ENCODE measurements at places on chromosomes 5 and 9.

DNA sequence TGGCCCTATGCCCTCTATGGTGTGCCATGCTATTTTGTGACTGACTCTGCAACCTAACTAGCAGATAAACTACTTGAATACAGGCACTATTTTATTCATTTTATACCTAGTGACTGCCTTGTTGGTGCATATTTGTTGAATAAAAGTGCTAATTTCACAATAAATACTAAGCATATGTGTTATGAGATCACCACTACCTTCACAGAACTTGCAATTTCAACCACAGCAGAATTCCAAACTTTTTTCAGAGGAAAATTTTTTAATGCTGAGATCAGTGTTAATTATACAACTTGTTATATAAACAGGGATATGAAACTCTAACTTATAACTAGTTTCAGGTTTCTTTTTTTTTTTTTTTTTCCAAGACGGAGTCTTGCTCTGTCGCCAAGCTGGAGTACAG, 94.8 kb downstream of the NR3C1 start:
- no peak for DNase-seq

- no peak for DNase-seq
Observed at GRCh38 chr9:16039988-16040761, 487.3 kb downstream of the CCDC171 start.

DNA sequence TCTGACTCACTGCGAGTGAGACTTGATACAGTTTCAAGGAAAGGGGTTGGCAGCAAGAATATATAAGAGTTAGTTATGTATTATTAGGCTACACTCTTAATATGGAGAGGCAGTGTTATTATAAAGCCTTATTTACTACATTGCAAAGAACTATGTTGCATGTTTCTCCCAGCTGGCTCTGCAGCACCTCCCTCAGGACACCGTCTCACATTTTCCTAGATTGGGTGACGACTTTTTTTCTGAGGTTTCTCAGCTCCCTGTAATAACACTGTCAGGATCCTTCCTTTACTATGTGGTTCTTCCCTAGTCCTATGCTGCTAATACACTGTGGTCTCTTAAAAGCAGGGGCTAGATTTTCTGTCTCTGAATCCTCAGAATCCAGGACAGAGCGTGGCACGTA, 153.7 kb downstream of the INSYN2B start:
- no peak for DNase-seq

DNA sequence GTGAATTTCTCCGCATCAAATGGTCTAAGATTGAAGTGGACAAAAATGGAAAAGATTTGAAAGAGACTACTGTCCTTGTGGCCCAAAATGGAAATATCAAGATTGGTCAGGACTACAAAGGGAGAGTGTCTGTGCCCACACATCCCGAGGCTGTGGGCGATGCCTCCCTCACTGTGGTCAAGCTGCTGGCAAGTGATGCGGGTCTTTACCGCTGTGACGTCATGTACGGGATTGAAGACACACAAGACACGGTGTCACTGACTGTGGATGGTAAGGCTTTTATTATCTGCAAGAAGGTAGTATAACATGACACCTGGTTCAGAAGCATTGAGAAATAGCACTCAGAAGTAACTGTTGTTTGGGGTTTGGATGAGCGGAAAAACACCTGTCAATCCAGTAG, 18.7 kb downstream of the VCAN start:
- DNase-seq: no peak

- DNase-seq: no peak
Observed at GRCh38 chr9:112051812-112052211, 123.3 kb downstream of the SUSD1 start.

- DNase-seq: no peak
Observed at GRCh38 chr9:15354713-15355112, 47.7 kb upstream of the TTC39B start.

DNA sequence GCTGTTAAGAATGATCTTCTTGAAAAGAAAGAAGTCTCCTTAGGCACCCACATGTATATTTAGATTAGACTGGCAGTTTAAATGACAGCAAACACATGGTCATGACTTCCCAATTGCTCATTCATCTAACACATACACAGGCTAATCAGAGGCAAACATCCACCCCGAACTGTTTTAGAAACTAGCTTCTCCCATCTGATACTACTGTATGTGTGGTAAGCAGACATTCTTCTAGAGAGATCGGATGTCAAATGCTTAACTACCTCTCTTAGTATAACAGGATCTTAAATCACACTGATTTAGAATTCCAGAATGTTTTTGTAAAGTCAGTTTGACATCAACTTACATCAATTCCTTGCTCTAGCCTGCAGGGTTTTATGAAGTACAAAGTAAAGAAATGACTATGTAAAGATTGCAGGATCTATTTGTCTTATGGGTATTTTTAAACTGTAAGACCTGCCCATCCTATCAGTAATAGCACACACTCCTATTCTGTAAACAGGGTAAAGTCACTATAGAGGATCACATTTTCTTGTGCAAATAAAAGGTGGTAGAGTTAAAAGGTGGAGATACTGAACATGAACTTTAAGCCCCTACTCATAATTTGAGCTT, 239.7 kb downstream of the MLLT3 start:
- DNase-seq: no peak

DNA sequence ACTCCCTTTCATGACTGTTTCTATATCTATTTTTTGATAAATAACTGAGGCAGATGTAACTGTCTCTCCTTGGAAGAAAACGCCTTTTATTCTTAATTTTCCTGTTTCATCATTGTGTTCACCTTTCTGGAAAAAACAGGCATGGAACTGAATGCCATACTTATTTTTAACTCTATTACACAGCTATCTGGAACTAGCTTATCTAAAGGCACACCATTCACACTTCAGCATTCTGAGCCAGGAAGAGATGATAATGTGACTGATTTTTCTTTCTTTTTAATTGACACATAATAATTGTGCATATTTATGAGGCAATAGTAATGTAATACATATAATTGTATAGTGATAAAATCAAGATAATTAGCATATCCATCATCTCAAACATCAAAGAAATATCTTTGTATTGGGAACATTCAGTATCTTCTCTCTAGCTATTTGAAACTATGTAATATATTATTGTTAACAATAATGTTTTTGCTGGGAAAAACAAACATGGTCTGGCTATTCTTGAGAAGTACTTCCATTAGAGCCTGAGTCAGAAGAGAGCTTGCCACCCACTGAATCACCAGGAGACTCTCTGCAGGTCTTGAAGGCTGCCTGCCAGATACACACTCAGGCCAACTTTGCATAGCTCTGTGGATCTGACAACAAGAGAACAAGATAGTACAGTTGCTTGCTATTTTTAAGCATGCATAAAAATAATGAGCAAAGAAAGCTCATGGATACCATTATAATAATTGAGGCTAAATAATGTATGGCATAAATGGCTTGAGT, 501.0 kb upstream of the EDIL3 start:
- no peak for DNase-seq

DNA sequence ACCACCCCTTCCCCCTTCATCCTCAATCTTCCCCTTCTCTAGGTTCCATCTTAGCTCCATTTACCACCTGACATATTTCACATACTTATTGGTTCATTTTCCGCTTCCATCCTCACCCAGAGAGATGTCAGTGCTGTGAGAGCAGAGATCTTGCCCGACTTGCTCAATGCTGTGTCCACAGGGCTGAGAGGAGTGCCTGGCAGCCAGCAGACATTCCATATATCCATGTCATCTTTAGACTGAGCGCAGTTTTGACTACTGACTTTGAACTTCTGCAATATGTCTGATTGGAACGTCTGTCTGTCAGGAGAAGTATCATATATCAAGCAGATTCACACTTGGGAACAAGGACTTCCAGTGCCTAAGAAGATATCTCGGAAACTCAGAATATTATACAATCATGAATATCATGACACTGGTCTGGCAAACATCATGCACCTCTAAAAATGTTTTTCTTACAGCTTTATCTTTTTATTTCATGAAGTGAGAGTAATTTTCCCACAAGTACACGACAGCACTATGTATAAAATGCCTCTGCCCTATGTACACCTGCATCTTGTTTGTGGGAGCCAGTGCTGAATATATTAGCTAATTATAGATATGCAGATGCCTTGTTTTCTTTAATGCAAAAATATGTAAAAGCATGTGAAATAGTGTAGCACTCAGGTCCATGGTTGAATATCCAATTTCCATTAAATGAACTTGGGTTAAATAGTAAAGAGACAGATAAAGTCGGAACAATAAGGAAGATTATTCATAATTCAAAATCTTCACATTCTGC, 454.0 kb upstream of the DAP start:
- DNase-seq: no peak

DNA sequence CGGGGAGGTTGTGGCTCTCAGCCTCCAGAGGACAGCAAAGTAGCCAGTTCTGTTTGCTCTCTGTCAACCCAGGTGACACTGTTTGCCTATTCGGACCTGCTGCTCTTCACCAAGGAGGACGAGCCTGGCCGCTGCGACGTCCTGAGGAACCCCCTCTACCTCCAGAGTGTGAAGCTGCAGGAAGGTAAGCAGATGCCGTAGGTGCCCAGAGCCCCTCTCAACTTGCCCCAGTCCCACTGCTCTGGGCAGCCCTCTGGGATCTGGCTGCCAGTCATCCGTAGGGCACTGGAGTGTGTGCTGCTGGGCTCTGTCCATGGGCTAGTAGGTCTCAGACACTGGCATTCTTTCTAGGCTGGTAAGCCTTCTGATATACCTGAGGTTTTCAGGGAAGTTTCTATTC, 59.3 kb downstream of the RGS3 start:
- DNase-seq: no peak

- DNase-seq: no peak
Observed at GRCh38 chr5:82054004-82054710, 82.3 kb downstream of the ATG10 start.

- DNase-seq: no peak
Observed at GRCh38 chr5:32190095-32190494, 16.0 kb upstream of the GOLPH3 start.

DNA sequence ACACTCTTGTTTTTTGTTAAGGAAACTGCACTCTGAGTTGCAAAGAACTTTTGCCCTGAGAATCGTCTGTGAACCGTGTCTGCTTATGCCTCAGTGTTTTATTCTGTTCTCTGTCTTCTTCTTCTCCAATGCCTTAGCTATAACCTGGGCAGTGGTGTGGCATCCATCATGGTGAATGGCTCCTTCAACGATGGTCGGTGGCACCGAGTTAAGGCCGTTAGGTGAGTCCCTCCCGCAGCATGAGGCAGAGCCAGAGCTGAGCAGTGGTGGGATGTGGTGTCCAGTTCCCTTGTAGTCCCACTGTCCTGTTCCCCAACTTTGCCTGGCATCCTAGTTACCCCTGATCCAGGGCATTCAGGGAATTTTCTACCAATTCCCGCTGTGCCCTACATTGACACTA, 98.3 kb downstream of the LIFR start:
- DNase-seq: no peak

DNA sequence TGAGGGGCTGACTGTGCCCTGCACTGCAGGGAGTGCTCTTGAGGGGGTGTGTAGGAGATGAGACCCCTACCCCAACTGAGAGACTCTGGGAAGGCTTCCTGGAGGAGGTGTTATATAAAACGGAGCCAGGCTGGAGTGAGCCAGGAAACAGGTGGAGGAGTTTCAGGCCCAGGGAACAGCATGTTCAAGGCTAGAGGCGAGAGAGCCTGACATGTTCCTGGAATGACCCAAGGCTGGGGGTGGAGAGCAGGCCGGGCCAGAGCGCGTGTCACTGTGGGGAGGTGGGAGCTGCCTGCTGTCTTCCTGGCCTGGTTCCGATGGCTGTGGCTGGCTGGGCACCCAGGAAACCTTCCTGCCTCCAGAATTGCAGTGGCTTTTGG, 48.7 kb downstream of the RXRA start:
- DNase-seq: no peak

DNA sequence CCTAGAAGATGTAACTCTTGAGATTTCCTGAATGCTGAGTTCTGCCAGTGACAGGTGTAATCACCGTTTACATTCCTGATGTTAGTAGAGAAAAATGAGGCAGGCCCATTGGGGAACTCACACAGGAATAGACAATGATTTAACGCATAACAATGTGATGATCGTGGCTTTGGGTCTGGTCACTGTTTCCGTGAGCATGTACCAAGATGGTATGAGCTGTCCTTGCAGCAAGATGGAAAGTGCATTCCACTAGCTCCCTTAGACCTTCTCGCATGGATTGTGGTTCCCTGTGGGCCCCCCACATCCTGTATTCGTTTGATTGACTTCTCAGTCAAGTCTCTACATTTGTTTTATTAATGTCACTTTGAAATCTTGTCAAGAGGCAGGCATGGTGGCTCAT, 124.0 kb upstream of the DAP start:
- DNase-seq: no peak

DNA sequence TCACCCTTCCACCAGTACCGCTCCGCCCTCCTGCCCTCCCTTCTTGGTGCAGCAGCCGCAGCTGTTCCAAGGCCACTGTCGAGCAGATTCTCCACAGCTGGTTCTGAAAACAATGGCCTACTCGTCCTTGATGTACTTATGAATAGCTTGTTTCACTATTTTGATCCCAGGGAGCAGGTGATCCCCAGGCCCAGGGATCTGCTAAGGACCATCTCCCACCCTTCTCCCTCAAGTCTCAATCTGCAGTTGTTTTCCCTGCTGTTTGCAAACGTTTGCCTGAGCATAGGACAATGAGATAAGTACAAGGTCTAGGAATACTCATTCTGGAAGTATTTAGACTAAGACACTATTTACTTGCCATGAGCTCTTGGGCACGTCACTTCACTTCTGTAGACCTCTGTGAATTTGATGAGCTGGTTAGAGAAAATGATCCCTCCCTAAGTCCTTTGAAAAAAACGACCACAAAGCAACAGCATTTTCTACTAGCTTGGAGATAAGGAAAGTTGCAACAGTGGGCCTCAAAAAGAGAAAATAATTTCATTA, 1.8 kb downstream of the LURAP1L start:
- no peak for DNase-seq

GRCh38 chr9:134568116-134568515, 73.5 kb upstream of the COL5A1 start:
- DNase-seq: no peak

DNA sequence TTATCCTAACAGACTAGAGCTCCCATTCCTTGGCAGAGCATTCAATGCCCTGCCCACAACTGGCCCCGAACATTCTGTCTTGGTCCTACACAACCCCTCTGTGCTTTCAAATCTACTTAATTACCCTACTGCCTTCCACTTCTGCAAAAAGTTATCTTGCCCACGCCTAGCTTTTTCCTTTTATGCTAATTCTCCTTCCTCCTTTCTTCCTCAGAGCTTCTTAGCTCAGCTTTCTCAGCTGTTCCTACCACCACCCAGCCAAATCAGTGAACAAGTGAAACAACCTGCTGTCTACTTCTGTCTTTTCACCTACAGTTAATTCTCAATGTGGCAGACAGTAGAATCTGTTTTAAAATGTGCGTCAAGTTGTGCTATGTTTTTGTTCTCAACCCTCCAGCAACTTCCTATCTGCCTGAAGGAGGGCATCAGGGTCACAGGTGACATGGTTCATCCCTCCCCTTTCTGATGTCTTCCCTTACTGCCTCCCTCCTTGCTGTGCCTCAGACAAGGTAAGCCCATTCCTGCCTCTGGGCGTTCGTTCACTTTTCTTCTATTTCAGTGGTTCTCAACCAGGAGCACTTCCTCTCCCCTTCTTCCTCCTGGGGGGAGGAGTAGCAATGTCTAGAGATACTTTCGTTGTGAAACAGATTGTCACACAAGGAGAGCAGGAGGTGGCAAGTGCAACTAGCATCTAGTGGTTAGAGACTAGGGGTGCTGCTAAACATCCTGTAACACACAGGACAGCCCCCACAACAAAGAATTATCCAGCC, 1.3 kb upstream of the REEP5 start:
- peak; percentile 45 for DNase-seq

- DNase-seq: no peak
Observed at GRCh38 chr9:6901180-6901579, 143.4 kb downstream of the KDM4C start.

Measured in DND-41 (cell line).